ENCODE measurements at places on chromosomes 7 and 10.

DNA sequence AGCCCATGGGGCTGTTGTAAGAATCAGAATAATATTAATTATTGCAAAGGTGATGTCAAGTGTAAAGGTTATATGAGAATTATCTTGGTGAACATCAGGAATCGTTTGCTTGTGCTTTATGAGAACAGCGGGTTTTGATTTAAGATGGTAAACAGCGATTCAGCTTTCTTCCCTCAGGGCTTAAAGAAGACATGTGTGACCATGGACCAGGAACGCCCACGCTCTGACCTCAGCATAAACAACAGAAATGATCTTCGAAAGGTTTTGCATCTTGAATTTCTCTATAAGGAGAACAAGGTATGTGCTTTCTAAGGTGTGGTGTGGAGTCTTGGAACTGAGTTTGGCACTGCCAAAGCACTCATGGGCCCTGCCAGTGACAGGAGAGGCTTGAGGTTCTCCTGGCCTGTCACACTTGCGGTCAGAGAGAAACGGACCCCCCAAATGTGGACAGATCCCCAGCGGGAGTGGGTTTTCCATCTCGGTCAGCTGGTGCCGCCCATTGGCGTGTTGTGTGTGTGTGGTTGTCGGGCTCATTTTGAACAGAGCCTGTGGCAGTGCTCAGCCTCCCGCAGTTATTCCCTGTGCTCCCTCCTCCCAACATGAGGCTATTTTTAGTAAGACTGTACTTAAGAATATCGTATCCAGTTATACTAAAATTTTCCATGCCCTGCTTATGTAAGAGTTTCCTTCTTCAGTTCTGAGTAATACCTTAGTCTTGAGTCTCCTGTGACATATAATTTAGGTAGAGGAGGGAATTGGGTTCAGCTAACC is 7.2 kb downstream of the MINDY4 start:
- DNase-seq = no peak

- no peak for DNase-seq
Measured at GRCh38 chr10:3861795-3862194, 76.8 kb upstream of the KLF6 start.

DNA sequence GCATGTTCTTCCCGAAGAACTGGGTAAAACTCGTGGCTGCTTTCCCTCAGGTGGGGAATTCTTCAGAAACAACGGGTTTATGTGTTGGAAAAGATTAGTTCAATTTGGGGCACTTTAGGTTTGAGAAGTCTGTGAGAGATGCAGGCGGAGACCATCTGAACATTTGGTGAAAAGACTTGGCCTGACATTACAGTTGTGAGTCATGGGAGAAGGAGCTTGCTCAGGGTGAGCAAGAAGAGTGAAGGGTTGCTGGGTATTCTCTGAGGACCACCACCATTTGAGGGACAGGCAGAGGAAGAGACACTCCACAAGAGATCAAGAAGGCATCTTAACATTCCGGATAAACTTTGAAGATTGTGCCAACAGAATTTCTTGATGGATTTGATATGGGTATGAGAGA is 88.6 kb downstream of the PODXL start:
- DNase-seq = no peak

DNA sequence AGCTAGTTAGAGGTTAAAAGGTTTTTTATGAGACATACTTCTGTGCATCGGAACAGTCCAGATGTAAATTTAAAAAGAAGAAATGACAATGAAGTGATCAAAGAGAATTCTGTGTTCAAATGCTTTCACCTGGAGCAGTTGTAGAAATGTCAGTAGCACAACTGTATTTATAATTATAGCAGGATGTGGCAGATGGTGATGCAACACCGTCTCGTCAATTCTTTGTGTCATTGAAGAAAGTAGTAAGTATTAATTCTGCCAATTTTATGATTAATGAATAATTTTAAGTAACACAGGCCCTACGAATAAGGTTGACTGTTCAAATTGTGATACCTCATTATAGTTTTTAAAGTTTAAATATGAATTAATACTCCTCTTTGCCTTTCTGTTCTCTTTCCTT is 171.1 kb downstream of the ADK start:
- no peak for DNase-seq

DNA sequence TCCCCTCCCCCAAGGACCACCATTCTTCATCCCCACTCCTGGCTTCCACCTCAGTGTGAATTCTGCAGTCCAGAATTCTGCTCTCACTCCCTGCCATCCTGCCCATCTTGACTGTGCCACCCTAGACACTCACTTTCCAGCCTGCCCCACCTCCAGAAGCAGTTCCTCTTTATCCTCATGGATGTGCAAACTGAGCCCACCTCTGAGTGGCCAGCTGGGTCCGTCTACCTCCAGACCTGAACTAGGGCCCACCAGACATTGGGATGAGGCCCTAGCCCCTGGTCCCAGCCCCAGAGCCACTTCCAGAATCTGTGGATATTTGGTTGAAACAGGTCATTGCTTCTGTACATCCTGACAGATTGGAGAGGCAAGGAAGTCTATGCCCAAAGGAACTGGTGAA is 58.5 kb downstream of the GRID1 start:
- no peak for DNase-seq

DNA sequence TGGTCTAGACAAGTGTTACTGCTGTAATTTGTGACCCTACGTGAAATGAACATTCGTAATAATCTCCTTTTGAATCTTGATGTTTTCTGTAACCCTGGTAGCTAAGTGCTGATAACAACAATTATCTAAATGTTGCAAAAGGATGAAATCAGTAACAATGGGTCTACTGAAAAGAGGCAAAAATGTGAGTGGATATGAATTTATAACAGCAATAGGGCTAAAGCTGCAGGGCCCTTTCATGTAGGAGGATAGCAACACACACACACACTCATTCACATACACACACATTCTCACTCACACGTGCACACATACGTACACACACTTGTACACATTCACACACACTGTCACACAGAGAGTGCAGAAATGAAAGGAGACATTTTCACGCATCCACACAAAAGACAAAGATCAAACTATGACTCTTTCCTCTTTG is 200.8 kb upstream of the NEBL start:
- DNase-seq = no peak

- DNase-seq = no peak
Measured at GRCh38 chr7:103919272-103919868, 70.1 kb downstream of the RELN start.

- peak; percentile 57 for DNase-seq
Measured at GRCh38 chr10:10785627-10786026, 232.0 kb upstream of the CELF2 start.
